Vagina (tissue), 2 donors: ENCODE measurements at places on chromosomes 3 and 15.
A peak's percentile ranks its signal among the peaks of the same experiment; 100 is the strongest.

DNA sequence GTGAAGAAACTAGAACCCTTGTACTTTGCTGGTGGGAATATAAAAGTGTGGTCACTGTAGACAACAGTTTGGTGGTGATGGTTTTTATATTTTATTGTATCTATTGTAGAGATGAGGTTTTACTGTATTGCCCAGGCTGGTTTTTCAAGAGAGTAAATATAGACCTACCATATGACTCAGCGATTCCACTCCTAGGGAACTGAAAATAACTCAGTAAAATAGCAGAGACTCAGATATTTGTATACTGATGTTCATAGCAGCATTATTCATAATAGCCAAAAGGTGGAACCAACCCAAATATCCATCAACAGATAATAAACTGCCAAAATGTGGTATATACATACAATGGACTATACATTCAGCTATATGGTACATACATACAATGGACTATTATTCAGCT is 68.8 kb upstream of the IL12A start:
- DNase-seq = no peak

GRCh38 chr15:28003302-28004037 is 95.6 kb downstream of the OCA2 start:
- DNase-seq = no peak

- DNase-seq = no peak
These were observed 45.3 kb upstream of the MME start for GRCh38 chr3:155034786-155035185.

DNA sequence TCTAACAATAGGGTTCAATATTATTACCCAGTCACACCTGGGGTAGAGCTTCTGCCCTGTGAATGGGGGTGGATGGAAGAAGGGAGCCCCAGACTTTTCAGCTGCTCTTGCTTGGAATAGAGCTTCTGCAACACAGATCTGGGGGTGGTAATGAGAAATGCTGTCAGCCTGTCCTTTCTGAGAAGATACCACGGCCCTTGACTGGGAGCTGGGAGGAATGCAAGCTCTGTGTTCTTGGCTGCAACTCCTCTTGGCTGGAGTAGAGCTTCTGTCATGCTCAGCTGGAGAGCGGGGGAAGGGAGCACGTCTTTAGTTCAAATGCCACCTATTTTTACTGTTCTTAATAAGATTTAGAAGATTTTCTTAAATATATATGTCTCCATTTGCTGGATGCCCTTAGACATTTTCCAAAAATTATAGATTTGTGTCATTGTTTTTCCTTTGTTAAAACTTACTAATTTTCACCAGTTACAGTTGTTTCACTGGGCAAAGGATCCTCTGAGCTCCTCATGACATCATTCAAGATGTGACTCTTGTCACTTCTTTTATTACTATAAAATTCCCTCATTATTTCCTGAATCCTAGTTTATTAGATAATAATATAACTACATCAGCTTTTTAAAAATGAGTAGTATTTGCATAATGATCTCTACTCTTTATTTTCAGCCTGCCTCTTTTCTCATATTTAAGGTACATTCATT is 180.0 kb upstream of the TGFBR2 start:
- no peak for DNase-seq

DNA sequence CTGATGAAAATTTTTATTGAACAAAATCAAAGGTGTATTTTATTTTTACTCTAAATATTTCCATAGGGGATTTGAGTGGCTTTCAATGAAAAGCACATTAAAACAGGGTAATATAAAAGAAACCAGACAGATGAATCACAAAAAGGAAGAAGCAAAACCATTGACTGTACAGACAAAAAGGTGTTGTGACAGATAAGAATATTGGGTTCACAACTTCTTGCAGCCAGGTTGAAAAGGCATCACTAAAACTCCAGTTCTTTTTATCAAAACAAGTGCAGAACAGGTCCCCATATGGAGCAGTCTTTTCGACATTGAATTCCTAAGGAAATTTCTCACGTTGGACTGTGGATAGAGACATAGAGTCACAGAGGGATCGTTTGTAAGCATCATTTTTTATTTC is 53.8 kb downstream of the AGTR1 start:
- no peak for DNase-seq

- DNase-seq = no peak
These were observed 1.9 kb downstream of the MB21D2 start for GRCh38 chr3:192915722-192916121.

GRCh38 chr3:148023994-148024393 is 614.8 kb downstream of the ZIC1 start:
- DNase-seq = no peak

DNA sequence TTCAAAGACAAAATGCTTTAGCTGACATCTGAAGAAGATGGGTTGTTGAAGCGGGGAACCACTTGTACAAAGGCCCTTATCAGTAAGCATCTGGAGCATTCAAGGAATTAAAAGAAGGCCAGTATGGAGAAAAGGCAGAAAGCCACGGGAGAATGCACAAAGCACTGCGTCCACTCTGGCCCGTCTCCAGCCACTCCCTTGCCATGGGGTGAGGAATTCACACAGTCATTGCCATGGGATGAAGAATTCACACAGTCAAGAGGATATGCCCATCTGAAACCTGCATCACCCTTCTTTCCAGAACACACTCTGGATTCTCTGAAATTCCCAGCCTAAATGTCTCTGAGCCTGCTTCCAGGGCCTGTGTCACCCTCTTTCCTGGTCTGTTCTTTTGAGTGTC is 26.7 kb upstream of the STAG1 start:
- DNase-seq = no peak

- no peak for DNase-seq
These were observed 231.3 kb upstream of the SEMA6D start for GRCh38 chr15:47486040-47486439.

DNA sequence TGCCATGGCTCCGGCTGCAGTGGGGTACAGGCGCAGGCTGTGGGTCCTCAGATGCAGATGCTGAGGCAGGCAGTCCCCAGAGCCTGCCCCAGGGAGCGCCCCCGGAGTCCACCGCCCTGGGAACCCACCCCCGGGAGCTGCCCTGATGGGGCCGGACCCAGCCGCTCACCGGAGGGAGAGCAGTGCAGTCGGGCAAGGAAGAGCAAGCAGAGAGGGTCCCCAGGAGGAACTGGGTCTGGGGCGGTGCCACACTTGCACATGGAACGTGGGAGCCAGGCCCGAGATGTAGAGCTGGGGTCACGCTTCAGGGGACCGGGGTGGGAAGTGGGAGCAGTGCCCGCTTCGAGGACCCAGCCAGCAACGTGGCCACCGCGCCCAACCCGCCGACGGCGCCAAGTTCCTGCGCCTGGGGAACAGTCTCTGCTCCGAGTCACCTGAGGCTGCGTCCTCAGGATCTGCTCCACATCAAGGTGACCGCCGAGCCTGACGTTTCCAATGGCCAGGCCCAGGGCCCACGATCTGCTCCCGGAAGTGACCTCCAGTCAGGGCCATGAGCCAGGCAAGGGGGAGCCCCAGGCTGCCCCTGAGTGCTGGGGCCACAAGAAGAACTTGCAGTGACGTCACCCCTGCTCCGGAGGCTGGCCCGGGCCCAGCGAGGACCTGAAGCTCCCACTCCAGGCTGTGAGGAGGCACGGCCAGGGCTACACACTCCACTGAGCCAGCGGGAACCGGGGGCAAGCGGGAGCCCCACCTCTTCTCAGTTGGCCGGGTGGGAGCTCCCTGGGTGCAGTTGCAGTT is 27.0 kb upstream of the TFG start:
- DNase-seq = no peak

DNA sequence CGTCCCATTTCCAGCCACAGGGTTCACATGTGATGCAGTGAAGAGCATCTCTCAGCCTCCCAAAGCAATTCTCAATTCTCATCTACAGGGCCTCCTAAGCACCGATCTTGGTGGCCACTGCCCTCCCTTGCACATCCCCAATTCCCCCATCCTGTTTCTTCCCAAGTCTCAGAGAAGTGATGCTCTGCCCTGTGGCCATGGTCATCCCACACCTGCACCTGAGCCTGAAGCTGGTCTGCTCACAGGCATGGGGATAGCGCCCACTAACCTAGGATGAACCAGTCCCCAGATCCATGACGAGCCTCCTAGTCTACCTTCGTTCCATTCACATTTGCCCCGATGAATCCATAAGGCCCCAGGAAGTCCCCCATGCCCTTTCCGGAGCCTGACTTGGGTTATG is 201.5 kb downstream of the UACA start:
- DNase-seq = peak; percentile 80

DNA sequence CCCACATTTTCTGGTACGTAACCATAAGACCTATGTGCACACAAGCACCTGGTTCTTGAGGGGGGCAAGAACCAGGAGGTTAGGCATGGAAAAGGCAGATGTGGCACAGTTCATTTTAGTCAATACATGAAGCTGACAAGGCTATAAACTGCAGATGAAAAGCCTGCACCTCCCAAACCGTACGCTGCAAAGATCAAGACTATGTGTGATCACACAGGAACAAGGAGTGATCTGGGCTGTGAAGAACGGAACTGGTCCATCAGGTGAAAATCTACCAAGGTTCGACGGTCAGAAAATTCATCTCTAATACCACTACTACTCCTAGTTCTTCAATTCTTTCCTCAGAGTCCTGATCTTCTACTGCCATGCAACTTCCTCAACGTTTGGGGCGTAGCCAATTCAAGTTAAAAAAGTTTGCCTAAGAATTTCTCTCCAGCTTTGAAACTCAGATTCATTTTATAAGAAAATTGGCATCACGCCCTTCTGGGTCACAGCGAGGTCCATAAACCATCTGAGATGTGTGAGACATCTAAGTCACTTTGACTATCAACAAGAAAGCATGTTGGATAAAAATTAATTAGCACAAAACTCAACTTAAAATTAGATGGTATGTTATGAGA is 41.9 kb downstream of the PLD1 start:
- DNase-seq = no peak

DNA sequence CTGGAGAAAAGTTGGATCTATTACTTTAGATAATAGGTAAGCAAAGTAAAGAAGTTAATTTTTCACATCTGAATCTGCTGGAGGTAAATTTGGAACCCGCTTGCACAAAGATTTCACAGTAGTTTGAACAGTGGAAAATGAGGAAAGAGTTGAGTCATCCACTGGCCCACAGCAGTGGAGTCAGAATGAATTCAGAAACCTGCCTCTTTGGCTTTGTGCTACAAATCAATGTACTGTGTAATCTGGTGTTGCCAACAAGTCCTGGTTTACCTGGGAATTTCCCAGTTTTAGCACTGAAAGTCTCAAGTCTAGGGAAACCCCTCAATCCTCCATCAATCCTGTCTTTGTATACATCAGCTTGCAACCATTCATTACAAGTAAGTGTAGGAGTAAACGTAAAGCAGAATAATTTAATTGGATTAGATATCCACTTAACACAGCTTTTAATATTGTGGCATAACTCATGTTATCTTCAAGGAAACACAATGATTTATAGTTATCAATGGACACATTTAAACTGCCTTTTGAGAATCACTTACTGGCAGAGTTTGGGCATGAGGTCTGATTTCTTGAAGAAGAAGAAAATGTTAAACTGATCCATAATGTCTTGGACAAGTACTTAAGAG is 100.6 kb downstream of the DCLK3 start:
- no peak for DNase-seq

DNA sequence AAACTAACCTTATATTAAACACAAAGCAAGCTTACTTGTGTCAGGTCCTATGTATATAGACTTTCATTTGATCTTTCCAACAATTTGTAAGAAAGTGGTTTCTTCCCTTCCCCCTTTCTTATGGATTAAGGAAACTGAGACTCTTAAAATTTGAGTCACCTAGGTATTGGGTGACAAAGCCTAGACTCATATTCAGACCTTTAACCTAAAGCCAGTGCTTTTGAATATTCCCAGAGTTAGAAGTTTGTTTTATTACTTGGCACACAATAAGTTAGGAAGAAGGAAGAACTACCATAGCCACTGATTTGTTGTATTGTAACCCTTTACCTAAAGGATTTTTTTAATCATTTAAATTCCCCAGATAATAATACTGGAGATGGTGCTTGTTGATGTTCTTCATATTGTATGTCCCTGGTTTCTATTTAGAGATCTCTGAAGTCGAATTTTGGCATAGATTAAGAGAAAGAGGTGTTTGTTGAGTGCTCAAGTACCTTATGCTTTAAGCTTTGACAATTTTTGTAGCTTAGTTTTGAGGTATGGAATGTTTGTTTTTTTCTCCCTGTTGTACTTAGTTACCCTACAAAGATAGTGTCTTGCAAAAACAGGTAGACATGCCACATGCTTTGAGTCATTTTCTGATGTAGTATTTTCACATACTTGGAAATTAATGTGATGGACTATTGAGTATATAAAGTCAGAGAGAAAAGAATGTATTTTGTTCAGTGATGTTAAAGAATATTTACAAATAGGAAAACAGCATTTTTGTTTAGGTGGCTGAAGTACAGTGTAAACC is 11.2 kb downstream of the TSC22D2 start:
- no peak for DNase-seq

GRCh38 chr3:128484404-128485281 is 8.4 kb downstream of the GATA2 start:
- DNase-seq = no peak

GRCh38 chr15:86915811-86916331 is 836.2 kb downstream of the AGBL1 start:
- DNase-seq = no peak

- DNase-seq = no peak
These were observed 298.8 kb upstream of the PLSCR5 start for GRCh38 chr3:146903927-146904326.

GRCh38 chr15:84960391-84961113 is 21.1 kb upstream of the PDE8A start:
- no peak for DNase-seq

DNA sequence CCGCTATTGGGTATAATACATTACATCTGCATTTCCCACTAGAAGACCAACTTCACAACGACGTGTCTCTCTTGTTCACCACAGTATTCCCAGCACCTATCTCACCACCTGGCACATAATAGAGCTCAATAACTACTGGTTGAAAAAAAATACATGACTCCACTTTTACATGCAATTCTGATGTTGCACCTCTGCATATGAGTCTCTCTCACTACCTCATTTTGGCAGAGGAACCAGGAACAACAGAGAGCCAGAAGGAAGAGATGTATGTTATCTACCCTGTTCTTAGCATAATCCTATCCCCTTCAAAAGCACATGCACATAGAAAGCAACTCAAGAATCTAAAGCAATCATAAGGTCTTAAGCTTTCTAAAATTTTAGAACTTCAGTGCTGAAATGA is 61.6 kb downstream of the SHQ1 start:
- no peak for DNase-seq

DNA sequence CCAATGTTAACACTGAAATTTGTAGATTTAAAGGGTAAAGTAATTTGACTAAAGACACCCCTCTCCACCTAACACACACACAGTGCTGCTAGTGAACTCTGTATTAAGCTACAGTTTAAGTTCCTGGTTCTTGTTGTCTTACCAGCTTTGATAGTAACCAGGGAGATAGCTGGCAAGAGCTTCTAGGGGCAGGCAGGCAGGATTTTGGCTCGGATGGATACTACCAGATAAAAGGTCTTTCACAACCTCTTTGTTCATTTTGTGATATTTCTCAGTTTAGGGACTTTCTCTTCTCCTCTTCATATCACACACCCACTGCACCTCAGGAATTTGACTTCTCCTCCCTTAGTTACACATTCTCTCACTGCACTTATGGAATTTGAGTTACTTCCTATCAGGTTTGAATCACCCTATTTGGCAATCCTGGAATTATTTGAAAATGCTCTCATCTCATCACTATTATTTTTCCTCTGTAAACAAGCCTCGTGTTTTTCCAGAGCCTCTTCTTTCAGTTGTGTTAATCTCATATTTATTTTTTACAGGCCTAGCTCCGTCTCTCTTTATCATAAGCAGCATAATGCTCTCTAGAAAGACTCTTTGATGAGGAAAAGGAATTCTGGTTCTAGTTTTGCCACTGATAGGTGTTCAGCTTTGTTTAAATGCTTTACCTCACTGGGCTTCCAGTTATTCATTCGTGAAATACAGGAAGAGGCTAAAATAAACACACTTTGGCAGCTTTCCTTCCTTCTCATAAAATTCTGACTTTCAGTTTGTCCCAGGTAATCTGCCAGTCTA is 23.0 kb upstream of the CLDN1 start:
- no peak for DNase-seq
